ENCODE measurements at places on chromosomes 2 and 18. TPM values are rescaled to one million over a fixed set of nuclear protein-coding genes. Genes with fewer than 3 reads are reported as not detected.

DNA sequence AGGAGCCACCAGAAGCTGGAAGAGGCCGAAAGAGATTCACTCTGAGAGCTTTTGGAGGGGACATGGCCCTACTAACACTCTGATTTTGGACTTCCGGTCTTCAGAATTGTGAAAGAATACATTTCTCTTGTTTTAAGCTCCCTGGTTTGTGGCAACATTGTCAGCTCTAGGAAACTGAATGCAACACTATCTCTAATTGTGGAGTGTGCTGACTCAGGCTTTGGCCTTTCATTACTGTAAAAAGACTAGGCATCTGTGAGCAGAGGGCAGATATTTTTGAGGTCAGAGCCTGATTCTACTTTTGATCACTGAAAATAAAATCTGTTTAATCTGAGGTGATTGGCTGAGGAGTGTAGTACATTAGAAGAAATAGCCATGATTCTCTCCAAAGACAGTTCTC lies 185.4 kb upstream of the FAM98A start:
- H3K4me1 ChIP-seq, result no peaks in the 10 kb centered on the region
- DNase-seq, result no peak
- no peaks in the 10 kb centered on the region for H3K27me3 ChIP-seq
- H3K36me3 ChIP-seq, result no peaks in the 10 kb centered on the region

GRCh38 chr2:233990261-233990798 lies 60.2 kb upstream of the SPP2 start:
- DNase-seq, result peak; percentile 87
- H3K4me3 ChIP-seq, result peak overlapping the region; percentile 16
- peaks cover 65% of the 10 kb centered on the region for H3K4me1 ChIP-seq
- H3K27me3 ChIP-seq, result no peaks in the 10 kb centered on the region

The LYPD1 gene
- total RNA-seq, result not detected

The RNF103 gene
- 33.7 TPM for total RNA-seq

- H3K27me3 ChIP-seq, result no peaks in the 10 kb centered on the region
Observed at GRCh38 chr18:21991081-21991534, 178.3 kb upstream of the GATA6 start.

- DNase-seq, result no peak
- no peak overlapping the region for H3K27ac ChIP-seq
- no peak overlapping the region for H3K4me3 ChIP-seq
- no peaks in the 10 kb centered on the region for H3K27me3 ChIP-seq
- no peaks in the 10 kb centered on the region for H3K36me3 ChIP-seq
Observed at GRCh38 chr2:26483516-26483915, 5.6 kb upstream of the OTOF start.

GRCh38 chr18:76619621-76620315 lies 124.7 kb upstream of the ZNF516 start:
- no peaks in the 10 kb centered on the region for H3K36me3 ChIP-seq
- no peaks in the 10 kb centered on the region for H3K4me1 ChIP-seq
- no peak for DNase-seq
- no peak overlapping the region for H3K27ac ChIP-seq
- H3K4me3 ChIP-seq, result no peak overlapping the region

GRCh38 chr18:79740521-79741361 lies 57.0 kb upstream of the KCNG2 start:
- H3K4me1 ChIP-seq, result no peaks in the 10 kb centered on the region
- DNase-seq, result no peak
- H3K27ac ChIP-seq, result no peak overlapping the region

- H3K27ac ChIP-seq, result no peak overlapping the region
- H3K4me3 ChIP-seq, result no peak overlapping the region
- DNase-seq, result no peak
Observed at GRCh38 chr2:224155896-224156295, 116.8 kb upstream of the SERPINE2 start.

DNA sequence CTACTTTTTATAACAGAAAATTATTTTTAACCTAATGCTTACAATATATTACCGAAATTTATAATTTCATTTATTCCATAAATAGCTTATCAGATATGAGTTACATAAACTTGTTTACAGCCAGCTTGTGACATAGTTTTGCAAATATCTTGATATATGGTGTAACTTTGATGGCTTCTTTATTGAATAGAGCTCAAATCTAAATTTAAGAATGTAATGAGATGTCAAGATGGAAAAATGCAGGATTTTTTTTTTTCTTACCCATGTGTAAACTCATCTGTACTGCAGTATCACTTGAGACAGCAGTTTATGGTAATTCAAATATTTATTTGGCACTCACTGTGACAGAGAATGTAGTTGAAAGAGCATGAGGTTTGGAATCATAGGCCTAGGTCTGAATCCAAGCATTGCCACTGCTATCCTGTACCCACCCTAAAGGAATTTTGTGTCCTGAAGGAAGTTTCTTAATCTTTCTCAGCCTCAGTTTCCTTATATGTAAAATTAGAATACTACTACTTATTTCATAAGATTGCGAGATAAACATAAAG lies 3.8 kb downstream of the CREB1 start:
- no peaks in the 10 kb centered on the region for H3K27me3 ChIP-seq
- H3K4me3 ChIP-seq, result no peak overlapping the region
- DNase-seq, result no peak
- no peaks in the 10 kb centered on the region for H3K36me3 ChIP-seq

Measured in CD4-positive, alpha-beta memory T cell (primary cell).